ENCODE measurements at places on chromosomes 1 and 21.

- DNase-seq = no peak
Observed at GRCh38 chr1:221190249-221190648, 311.0 kb downstream of the HLX start.

DNA sequence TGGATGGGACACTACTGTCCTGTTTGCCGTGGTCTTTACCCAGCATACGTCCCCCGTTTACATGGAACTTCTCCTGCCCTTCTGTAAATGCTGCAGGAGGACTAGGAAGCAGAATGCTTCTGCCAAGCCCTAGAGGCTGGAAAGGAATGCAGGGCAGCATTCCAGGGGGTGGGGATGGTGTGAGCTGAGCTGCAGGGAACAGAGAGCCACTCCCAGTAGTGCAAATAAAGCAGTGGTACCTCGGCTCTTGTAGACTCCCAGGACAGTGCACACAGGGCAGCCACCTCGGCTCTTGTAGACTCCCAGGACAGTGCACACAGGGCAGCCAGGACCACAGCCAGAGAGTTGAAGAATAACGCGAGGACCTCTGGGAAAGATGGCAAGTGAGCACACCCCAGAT lies 35.4 kb downstream of the PTPRU start:
- DNase-seq = no peak

DNA sequence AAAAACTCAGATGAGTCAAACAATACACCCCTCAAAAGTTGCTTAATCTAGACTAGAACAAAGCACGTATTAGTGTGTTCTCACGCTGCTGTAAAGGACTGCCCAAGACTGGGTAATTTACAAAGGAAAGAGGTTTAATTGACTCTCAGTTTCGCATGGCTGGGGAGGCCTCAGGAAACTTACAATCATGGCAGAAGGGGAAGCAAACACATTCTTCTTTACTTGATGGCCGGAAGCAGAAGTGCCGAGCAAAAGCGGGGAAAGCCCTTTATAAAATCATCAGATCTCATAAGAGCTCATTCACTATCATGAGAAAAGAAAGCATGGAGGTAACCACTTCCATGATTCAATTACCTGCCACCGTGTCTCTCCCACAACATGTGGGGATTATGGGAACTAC lies 10.1 kb downstream of the JAM2 start:
- no peak for DNase-seq

- no peak for DNase-seq
Observed at GRCh38 chr1:15915991-15916390, 59.9 kb downstream of the ZBTB17 start.

- DNase-seq = no peak
Observed at GRCh38 chr21:42796327-42797062, 82.8 kb downstream of the WDR4 start.

GRCh38 chr21:27606422-27606821 lies 639.5 kb upstream of the ADAMTS5 start:
- DNase-seq = no peak

GRCh38 chr1:104353580-104353979 lies 603.9 kb downstream of the AMY1C start:
- no peak for DNase-seq

- no peak for DNase-seq
Observed at GRCh38 chr1:29225361-29225760, 5.4 kb downstream of the MECR start.

DNA sequence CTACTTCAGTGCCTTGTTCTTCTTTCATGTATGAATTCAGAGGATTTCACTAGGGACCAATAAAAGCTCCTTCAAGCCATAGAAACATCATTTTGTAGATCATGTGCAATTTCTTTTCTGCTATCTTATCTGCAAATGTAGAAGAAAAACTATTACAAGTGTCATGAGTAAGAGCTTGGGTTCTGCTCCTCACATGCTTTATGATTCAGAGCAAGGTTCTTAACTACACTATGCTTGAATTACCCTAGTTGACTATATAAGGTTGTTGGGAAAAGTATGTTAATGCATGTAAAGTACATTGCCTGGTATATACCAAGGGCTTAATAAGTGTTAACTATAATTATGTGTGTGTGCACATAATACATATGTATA lies 91.4 kb upstream of the S1PR1 start:
- DNase-seq = no peak

DNA sequence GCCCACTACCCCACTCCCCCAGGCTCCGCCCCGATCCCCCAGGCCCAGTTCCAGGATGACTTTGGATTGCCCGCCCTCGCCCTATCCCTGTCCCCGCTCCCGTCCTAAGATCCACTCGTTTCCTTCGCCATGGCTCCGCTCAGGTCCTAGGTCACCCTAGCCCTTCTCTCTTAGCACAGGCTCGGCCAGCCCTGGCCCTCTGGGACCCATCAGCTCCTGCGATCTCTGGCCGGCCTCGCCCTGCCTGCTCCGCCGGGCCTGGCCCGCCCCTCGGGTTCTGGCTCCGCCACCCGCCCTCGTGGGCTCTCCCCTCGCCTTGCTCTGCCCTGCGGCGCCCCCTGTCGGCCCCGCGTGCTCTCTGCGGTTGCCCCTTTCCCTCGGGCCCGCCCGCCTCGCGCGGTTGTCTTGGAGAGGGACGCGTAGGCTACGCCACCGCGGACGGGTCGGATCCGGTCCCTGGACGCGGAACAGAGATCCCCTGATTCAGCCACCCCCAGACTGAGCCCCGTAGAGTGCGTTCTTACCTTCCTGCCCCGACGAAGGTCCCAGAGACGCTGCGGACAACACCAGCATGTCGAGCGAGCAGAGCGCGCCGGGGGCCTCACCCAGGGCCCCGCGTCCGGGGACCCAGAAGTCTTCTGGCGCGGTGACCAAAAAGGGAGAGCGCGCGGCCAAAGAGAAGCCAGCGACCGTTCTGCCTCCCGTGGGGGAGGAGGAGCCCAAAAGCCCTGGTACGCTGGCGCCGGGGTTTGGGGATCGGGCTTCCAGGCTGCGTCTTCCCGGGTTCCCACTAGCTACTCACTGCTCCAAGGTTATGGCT lies at the start of gene LRRC71:
Gene LRRC71, plus strand, starts transcription at position 400 of the 820 bp plus-strand sequence. Its CDS starts 172 bp downstream, at position 572.
- DNase-seq = no peak

DNA sequence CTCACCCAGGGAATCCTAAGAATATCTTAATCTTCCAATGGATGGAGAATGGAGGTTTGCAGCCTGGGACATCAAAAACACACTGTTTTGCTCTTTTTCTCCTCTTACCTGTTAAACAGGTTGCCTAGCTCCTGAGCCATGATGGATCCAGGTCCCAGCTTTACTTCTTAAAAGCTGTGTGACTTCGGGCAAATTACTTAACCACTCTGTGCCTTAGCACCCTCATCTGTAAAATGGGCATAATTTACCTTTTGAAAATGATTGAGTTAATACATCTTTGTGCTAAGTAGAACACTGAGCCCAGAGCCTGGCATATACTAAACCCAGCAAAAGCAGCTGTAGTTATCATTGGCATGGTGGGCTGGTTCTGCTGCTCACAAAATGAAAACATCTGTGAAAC lies 10.2 kb downstream of the COQ8A start:
- no peak for DNase-seq

GRCh38 chr1:53462769-53463501 lies 3.7 kb downstream of the DMRTB1 start:
- no peak for DNase-seq

DNA sequence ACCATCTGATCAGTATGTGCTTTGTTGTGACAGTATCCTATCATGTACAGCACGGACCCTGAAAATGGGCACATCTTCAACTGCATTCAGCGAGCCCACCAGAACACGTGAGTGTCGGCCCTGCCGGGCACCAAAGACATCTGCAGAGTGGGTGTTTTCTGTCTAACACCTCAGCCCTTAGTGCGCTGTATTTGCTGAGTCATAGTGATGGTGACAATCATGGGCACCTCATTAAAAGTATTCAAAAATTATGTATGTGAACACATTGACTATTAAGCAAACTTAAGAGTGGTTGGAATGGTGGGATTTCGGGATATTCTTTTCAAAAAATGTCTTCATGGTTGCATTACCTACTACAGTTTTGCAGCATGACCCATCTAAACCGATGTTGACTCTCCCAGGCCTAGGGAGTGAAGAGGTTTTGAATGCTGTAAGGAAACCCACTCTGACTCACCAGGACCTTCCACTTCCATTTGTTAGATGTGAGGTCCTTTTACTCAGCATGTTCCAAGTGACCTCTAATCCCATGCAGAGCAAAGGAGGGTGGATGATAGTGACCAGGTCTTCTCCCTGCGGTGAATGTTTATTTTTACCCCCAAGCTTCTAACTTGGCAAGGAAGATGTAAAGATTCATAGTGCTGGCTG lies 20.1 kb downstream of the MGST3 start:
- DNase-seq = no peak

GRCh38 chr21:44028287-44028659 lies 16.2 kb downstream of the TRAPPC10 start:
- no peak for DNase-seq

DNA sequence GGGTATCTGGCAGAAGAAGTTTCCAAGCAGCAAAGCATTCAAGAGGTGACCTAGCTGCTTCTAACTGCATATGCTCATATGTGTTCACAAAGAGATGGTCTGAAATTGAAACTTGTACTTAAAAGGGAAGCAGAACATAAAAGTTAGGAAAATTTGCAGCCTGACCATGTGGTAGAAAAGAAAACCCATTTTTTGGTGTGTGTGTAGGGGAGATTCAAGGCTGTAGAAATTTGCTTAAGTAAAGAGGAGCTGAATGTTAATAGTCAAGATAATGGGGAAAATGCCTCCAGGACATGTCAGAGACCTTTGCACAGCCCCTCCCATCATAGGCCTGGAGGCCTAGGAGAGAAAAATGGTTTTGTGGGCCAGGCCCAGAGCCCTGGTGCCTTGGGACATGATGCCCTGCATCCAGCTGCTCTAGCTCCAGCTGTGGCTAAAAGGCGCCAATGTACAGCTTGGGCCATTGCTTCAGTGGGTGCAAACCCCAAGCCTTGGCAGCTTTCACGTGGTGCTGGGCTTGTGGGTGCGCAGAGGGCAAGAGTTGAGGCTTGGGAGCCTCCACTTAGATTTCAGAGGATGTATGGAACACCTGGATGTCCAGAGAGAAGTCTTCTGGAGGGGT lies 54.9 kb downstream of the DHRS3 start:
- DNase-seq = no peak

DNA sequence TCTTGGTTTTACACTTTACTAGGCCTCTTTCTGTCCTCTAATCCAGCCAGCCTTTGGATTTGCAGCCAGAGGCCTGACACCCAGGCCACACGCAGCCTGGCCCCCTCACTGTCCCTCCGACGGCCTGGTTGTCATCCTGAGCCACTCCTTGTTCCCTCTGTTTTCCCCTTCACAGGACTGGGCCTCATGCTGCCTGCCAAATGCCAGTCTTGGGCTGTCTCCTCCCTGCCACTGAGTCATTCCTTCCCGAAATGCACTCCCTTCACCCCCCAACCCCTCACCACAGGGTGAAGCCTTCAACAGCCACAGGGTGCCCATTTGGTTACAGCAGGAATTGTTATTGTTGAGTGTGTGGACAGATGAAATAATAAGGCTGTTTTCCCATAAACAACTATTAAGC lies 21.3 kb downstream of the ACOT11 start:
- DNase-seq = no peak

- DNase-seq = no peak
Observed at GRCh38 chr1:214377485-214377884, 96.5 kb downstream of the SMYD2 start.

- no peak for DNase-seq
Observed at GRCh38 chr1:98179151-98179773, 258.4 kb upstream of the DPYD start.

DNA sequence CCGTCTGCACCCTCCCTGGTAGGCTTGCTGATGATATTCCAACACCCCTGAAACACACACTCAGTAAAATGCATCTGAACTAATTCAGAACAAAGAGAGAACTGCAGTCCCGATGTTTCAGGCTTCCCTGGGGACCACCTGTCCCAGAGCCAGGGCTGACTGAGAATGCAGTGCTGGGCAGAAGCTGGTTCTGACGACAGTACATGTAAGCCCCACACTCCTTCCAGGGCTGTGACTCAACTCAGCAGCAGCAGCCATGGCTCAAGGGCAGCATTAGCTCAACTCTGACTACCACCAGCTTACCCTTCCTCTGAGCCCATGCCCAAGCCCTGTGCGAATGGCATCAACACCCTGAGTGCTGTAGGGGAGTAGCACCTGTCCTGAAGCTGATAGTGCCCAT lies 56.4 kb upstream of the SIPA1L2 start:
- no peak for DNase-seq

GRCh38 chr1:152190589-152190988 lies 31.6 kb upstream of the RPTN start:
- no peak for DNase-seq

DNA sequence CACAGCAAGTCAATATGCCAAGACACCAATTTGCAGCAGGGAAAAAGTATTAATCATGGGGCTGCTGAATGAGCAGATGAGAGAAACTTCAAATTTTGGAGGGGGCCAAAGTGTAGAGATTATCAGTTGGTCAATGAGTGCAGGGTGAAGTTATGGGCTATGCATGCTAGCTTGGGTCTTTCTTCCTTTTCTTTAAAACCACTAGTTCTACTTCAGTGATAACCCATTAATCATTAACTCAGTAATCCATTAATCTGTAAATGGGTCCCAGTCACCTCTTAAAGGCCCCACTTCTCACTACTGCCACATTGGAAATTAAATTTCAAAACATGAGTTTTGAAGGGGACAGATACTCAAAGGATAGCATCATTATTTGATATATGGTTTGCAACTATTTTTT lies 688.6 kb upstream of the ADGRL4 start:
- DNase-seq = no peak

DNA sequence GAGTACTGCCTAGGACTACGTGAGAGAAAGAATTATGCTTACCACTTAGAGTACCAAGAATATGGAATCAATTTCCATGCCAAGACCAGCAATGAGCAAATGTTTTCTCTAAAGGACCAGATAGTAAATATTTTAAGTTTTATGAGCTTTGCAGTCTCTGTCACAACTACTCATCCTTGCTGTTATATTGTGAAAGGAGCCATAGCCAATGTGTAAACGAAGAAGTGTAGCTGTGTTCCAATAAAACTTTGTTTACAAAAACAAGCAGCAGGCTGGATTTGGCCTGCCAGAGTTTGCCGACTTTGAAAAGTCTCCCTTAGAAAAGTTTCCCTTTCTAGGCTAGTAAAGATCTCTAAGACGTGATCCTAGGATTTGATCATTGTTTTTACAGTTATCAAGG lies 128.8 kb downstream of the PDE4B start:
- no peak for DNase-seq
